ENCODE measurements at places on chromosomes 4 and X.
A peak's percentile ranks its signal among the peaks of the same experiment; 100 is the strongest.

DNA sequence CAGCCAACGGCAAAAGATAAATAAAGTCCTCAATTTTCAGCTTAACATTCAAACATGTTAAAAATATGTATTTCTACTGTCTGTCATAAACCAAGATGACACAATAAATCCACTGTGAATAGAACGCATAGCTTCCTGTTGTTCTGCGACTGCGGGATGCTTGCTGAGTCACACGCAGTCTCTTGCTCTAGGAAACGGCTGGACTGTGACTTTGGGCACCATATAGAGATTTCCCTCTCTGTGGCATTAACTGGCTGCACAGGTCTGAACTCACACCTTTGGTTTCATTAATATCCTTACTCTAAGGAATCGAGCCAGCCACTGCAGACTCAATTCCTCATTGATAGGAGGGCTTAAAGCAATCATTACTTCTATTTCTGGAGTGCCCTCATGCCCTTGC lies 8.4 kb downstream of the BEND4 start:
- no peak for DNase-seq

- DNase-seq, result peak; percentile 17
These were observed 691 bp downstream of the SCARB2 start for GRCh38 chr4:76212851-76213414.

DNA sequence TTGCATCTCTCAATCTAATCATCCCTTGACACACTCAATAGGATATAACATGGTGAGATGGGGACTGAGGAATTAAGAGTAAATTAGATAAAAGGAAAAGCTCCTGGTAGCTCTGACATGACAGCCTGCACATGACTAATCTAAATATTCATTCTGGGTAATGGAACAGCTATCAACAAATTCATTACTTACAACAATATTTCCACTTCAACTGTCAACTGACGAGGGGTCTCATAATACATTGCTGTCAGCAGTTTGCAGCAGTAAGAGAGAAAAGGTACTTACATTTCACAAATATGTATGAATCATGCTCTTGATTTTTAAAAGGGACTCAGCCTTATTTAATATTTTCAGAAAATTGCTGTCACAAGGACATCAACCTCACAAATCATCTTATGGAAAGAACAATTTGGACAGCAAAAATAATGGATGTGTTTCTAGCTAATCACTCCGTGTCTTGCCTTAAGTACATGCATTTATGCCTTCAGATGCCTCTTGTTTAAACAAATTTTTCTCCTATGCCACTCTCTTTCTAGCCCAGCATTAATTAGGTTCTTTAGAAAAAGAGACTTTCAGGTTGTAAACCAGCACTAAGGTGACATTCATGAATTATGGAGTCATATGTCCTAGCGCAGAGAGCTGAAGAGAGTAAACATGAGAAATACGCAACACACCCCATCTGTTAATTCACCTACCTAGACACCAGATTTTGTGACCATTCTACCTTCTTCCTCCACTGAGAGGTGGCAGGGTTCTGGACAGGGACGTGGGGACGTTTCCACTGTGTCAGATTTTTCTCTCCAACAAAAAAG lies 99.6 kb upstream of the TMEM150C start:
- no peak for DNase-seq

- no peak for DNase-seq
These were observed 35.7 kb downstream of the DDX53 start for GRCh38 chrX:23035493-23035892.

- no peak for DNase-seq
These were observed 340.7 kb upstream of the HS3ST1 start for GRCh38 chr4:11769434-11769833.

DNA sequence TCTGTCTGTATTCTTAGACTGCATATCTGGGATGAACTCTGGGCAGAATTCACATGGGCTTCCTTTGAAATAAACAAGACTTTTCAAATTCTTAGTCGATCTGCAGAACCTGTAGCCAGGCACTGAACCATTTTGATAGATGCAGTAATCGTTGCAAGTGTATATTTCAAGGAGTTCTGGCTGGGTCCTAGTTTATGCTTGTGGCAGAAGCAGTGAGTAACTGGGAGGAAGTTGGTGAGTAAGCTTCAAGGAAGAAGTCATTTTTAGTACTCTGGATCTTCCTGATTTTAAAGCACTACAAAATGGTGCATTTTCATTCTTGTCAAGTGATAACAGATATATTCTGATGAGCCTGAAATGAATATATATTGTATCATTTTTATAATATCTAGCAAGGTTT lies 9.5 kb downstream of the HPRT1 start:
- DNase-seq, result no peak

DNA sequence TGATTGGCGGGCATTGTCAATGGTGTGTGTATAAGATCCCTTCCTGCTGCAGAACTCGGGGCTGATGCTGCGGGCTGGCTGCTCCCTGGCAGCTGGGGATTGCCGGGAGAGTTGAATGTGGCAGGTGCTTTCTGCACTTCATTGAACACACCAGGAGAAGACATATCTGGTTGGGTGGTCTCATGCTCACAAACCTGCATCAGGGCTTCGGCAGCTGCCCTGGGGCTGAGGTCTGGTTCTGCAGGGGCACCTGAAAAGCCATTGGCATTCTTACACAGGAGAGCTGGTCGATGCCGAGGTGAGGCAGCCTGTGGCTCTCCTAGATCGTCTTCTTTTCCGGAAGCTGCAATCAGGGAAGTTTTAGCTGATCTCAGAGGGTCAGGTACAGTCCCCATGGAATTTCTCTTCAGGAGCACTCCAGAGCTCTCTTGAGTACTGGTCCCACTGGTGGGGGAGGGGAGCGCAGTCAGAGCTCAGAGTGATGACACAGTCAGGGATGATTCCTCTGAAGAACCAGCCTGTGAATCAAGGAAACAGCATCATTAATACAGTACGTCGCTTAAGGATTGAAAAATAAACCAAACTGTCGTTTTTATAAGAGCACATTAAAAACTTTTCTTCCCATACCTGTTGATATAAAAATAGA lies 57.8 kb downstream of the GPRIN3 start:
- DNase-seq, result no peak

DNA sequence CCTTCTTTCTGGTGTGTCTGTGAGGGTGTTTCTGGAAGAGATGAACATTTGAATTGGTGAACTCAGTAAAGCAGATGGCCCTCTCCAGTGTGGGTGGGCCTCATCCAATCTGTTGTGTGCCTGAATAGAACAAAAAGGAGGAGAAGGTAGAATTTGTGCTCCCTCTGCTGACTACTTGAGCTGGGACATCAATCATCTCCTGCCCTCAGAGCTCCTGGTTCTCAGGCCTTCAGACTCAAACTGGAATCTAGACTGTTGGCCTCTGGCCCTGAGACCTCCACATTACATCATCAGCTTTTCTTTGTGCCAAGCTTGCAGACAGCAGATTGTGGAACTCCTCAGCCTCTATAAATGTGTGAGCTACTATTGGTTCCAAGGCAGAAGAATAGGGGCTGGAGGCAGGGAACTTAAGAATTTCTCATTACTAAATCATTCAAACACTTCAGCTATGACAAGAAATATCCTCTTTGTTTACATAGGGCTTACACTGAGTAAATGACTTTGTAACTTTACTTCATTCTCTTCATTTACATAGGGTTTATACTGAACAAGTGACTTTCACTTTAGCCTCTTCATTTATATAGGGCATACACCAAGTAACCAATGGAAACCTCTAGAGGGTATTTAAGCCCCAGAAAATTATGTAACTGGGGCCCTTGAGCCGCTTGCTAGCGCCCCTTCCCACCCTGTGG lies 86.9 kb upstream of the NWD2 start:
- no peak for DNase-seq

- DNase-seq, result no peak
These were observed 229.1 kb downstream of the ARHGAP10 start for GRCh38 chr4:147960971-147961370.

DNA sequence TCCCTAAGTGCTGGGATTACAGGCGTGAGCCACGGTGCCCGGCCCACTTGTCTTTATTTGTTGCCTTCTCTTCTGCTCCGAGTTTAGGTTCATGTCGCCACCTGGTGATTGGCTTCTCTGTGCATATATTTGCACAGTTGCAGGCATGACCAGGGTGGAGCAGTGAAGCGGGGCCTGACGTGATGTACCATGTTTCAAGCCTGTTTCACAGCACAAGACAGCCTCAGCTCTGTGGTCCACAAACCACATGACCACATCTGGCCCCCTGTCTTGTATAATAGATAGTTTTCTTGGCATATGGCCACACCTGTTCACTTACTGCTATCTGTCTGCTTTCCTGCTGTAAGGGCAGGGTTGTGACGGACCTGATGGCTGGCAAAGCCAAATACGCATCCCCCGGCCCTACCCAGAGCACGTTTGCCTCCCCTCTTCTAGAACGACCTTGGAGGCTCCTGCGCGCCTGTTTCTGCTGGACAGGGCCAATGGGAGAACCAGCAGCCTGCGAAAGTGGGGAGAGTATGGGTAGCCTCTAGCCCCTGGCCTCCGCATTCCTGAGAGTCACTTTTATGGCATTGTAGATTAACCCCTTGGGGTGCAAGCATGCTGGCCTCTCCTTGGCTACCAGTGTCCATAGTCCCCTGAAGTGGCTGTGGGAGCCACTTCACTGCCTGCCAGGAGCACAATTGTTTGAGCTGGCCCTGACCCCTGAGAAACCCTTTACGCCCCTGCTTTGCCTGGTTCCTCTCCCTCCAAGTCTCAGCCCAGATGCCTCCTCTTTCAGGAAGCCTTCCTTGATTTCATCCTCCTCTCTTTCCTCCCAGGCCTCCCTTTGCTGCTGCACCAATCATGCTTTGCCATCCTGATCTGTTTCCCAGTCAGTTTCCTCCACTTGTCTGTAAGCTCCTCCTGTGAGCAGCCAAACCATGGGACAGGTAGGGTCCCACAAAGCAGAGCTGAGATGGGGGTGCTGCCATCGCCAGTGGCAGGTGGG lies 6.0 kb upstream of the SH3TC1 start:
- DNase-seq, result no peak

- no peak for DNase-seq
These were observed 252.6 kb upstream of the HAND2 start for GRCh38 chr4:173782660-173783059.

- no peak for DNase-seq
These were observed 106.2 kb upstream of the KLF8 start for GRCh38 chrX:56125946-56126345.

GRCh38 chr4:143514169-143514495 lies 630 bp downstream of the SMARCA5 start:
- DNase-seq, result no peak

- no peak for DNase-seq
These were observed 6.8 kb upstream of the BCOR start for GRCh38 chrX:40104630-40104984.

DNA sequence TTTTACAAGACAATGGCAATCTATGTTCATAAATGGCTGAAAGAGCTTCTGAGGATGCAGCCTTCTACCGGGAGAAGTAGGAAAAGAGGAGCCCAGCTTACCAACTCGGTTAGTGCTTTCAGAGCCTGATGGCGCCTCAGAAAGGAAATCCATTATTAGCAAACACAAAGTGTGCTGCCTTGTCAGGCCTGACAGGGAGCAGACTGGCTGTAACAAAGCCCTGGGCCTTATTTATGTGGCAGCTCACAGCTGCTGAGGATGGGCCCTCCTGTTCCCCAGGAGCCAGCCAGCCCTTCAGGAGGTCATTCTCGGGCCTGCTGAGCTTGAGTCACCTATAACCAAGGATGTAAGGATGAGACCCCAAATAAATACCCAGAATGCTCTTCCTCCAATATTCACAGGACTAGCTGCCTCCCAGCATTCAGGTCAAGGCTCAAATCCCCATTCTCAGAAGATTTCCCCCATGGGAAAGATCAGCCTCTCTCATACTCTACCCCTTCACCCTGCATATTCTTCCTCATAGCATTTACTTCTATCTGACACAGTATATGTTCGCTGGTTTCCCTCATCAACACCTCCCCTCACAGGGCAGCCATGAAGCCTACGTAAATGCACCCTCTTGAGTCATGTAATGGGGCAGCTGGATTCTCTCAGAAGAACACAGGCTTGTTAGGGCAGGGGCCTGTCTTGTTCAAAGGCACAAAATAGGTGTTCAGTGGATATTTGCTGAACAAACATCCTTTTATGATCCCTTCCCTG lies 227.0 kb upstream of the RASGEF1B start:
- no peak for DNase-seq

- no peak for DNase-seq
These were observed 228.0 kb downstream of the APBB2 start for GRCh38 chr4:40986375-40986774.

GRCh38 chr4:1291091-1291490 lies 1.4 kb downstream of the MAEA start:
- DNase-seq, result no peak

GRCh38 chr4:75169427-75169826 lies 236.5 kb downstream of the PARM1 start:
- DNase-seq, result no peak

DNA sequence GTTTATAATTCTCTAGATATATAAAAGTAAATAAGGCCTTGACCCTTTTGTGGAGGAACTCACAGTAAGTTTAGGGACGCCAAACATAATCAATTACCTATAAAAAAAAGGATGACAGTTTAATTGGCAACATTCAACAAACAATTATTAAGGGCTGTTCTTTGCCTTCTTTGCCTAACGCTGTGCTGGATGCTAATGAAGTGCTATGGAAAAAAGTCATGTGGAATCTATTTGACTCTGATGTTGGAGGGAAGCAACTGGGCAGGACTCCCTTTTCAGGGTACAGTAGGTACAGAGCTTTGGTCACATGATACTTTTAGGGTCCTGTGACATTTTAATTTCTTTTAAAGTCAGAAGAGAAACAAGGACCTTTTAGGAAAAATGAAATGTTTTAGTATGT lies 91.1 kb downstream of the PCDH7 start:
- DNase-seq, result no peak

GRCh38 chrX:150150780-150151125 lies 212.4 kb upstream of the MAMLD1 start:
- DNase-seq, result no peak

DNA sequence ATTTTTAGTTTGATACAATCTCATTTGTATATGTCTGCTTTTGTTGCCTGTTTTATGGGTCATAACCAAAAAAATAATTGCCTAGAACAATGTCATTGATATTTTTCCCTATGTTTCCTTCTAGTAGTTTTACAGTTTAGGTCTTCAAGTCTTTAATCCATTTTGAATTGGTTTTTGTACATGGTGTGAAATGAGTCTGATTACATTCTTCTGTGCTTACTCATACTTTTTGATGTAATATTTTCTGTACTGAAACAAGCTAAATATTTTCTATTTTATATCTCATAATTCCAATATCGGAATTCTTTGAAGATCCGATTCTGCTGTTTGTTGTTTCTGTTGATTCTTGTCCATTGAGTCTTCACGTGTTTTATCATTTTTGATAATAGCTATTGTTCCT lies 10.6 kb downstream of the TMEM156 start:
- no peak for DNase-seq

- DNase-seq, result no peak
These were observed 93.7 kb downstream of the MXRA5 start for GRCh38 chrX:3252744-3253143.
